ENCODE measurements at places on chromosomes 5 and 9.

GRCh38 chr9:26142201-26142600, 464.0 kb upstream of the TUSC1 start:
- DNase-seq: no peak

- peak; percentile 50 for DNase-seq
These were observed 422.7 kb upstream of the PIK3R1 start for GRCh38 chr5:67792891-67793290.

GRCh38 chr5:7186818-7187217, 209.1 kb upstream of the ADCY2 start:
- no peak for DNase-seq

DNA sequence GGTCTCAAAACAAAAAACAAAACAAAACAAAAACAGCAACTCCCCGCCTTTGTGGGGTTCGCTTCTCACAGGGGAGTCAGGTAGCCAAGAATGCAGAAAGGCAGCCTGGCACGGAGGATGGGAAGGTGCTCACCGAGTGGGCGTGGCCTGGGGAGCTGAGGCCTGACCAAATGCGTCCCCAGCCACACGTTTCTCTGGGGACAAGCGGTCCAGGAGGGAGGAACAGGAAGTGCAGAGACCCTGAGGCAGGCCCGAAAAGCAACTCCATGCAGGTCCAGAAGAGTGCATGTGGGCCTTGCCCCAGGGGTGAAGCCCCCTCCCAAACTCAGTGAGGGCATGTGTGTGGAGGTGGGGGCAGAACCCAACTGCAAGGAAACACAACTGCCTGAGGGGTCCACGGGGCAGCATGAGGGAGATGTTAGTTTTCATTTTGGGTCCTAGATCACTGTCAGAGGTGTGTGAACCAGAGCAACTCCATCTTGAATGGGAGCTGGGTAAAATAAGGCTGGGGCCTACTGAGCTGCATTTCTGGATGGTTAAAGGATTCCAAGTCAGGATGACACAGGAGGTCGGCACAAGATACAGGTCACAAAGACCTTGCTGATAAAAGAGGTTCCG, 2.6 kb upstream of the UAP1L1 start:
- no peak for DNase-seq

- DNase-seq: no peak
These were observed 143.0 kb upstream of the RPS23 start for GRCh38 chr5:82421119-82421518.

DNA sequence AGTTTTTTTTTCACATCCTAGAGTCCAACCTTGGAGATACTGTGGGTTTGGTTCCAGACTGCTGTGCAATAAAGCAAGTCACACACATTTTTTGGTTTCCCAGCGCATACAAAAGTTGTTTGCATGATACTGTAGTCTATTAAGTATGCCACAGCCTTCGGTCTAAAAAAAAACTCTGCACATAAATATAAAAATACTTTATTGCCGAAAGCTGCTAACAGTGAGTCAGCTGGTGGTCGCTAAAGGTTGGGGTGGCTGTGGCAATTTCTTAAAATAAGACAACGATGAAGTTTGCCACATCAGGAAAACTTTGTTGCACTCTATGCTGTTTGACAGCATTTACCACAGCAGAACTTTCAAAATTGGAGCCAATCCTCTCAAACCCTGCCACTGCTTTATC, 37.4 kb downstream of the UBQLN1 start:
- DNase-seq: no peak

GRCh38 chr5:177018341-177018740, 4.2 kb upstream of the ZNF346 start:
- DNase-seq: no peak
